ENCODE measurements at places on chromosomes 4 and X. TPM values are rescaled to one million over a fixed set of nuclear protein-coding genes. Genes with fewer than 3 reads are reported as not detected.

Gene AFP
- total RNA-seq = not detected

DNA sequence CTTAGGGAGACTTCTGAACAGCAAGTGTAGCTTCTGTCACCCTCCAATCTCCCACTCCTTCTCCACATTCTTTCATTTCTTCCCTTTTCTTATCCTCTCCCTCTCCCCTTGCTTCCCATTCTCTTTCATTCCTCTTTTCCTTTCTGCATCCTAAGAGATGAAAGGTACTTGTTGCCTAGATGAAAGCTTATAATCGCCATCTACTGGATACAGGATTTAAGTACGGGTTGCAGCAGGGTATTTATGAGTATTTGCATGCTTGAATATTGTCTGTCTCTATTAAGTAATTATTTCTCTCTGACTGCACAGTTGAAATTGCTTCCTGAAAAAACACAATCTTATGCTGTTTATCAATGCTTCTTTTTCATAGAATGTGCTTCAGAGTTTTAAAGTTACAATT, 174.0 kb upstream of the TENT5D start:
- H3K27ac ChIP-seq = no peak overlapping the region
- DNase-seq = no peak

Gene PAGE2
- total RNA-seq = not detected

DNA sequence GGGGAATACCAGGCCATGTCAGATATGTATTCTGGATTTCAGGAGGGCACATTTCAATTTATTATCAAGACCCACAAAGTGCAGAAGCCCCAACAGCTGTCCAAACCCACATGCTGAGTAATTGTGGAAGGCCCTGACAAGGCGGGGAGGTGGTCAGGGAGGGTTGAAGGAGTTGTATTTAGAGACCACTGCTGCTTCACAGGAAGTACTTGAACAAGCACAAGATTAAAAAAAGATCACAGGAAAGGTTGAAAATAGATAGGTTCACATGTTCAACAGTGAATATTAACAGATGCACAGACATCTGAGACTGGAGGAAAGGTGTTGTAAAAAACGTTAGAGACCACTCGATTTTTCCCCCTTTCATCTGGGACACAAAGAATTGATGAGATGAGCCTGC, 17.9 kb downstream of the ATP8A1 start:
- H3K27ac ChIP-seq = no peak overlapping the region
- peaks cover 42% of the 10 kb centered on the region for H3K4me1 ChIP-seq
- H3K4me3 ChIP-seq = peak overlapping the region; percentile 71
- DNase-seq = no peak
- H3K27me3 ChIP-seq = no peaks in the 10 kb centered on the region

GRCh38 chrX:107454302-107454701, 4.8 kb downstream of the FRMPD3 start:
- H3K36me3 ChIP-seq = peaks cover 5% of the 10 kb centered on the region
- no peak overlapping the region for H3K4me3 ChIP-seq
- no peak overlapping the region for H3K27ac ChIP-seq
- peaks cover 10% of the 10 kb centered on the region for H3K4me1 ChIP-seq

Gene FAT1
- total RNA-seq = not detected

DNA sequence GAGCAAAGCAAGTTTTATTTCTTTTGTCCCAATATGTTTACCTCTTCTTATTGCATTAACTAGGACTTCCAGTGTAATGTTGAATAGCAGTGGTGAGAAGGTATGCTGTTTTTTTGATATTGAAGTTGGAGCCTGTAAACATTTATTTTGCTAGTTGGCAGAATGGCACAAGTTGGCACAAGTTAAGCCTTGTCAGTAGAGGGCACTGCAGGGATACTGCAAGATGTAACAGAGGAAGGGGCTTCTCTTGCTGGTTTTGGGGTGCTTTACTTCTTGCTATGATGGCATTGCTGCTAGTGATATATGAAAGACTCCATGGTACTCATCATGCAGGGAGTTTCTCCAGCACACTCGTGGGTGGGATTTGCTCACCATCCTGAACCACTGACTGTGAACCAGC, 327.3 kb upstream of the ARX start:
- no peaks in the 10 kb centered on the region for H3K36me3 ChIP-seq
- H3K27ac ChIP-seq = no peak overlapping the region
- H3K4me3 ChIP-seq = no peak overlapping the region

Gene CDKL2
- 1.3 TPM for total RNA-seq

GRCh38 chr4:76751612-76752343, 146.2 kb downstream of the SOWAHB start:
- peaks cover 4% of the 10 kb centered on the region for H3K36me3 ChIP-seq
- H3K4me3 ChIP-seq = no peak overlapping the region
- DNase-seq = no peak
- H3K27ac ChIP-seq = no peak overlapping the region
- peaks cover 48% of the 10 kb centered on the region for H3K27me3 ChIP-seq
- peaks cover 5% of the 10 kb centered on the region for H3K4me1 ChIP-seq

Gene PDZD4
- total RNA-seq = 45.6 TPM

Gene KLB
- 0.05 TPM for total RNA-seq

DNA sequence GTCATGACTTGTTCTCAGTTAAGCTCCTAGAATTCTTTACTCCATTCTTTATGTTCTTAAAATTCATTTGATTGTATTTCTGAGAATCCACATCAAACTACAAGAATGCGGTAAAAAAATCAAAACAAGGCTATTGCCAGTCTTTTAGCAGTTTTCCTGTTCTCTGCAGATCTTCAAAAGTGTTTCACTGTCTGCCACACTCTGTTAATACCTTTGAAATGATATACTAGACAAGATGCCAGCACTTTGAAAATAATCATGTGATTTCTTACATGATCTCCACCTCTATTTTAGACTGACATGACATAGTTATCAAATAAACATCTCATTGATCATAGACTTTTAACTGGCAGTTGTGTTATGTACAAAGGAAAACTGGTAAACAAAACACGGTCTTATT, 30.1 kb upstream of the GPRIN3 start:
- DNase-seq = no peak
- H3K36me3 ChIP-seq = no peaks in the 10 kb centered on the region
- H3K27ac ChIP-seq = no peak overlapping the region
- no peaks in the 10 kb centered on the region for H3K27me3 ChIP-seq
- peaks cover 7% of the 10 kb centered on the region for H3K4me1 ChIP-seq
- peak overlapping the region; percentile 75 for H3K4me3 ChIP-seq

GRCh38 chr4:30790998-30791397, 70.8 kb downstream of the PCDH7 start:
- no peak for DNase-seq
- H3K36me3 ChIP-seq = no peaks in the 10 kb centered on the region
- no peak overlapping the region for H3K27ac ChIP-seq
- no peaks in the 10 kb centered on the region for H3K27me3 ChIP-seq
- H3K4me1 ChIP-seq = no peaks in the 10 kb centered on the region
- H3K4me3 ChIP-seq = no peak overlapping the region

DNA sequence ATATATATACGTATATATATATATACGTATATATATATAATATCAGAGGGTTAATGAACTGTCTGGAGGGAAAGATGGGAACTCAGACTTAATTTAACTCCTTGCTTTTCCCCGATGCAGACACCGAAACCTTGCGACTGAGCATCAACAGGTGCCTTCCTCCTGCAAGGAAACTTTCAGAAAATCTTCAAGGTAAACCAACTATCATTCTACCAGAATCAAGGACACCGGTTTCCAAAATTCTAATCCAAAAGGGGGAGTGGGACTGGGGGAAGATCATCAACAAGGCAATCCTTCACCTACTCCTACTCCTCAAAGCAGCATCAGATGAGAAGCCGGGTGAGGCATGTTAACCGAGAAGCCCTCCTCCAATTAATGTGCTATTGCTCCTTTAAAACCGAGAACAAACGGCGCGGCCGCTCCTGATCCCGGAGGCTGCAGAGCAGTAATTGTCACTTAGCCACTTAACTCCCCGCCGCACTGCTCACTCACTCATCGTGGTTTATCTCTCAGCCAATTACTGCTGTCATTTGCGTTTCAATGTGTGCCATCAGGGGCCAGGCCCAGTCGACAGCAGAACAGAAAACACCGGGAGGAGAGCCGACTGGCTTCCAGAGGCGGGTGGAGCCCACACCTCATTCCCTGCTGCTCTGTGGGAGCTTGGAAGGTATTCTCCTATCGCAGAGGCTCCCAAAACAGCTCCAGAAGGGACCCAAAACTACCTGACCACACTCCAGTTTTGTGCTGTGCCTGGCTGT, 61.7 kb downstream of the MAML3 start:
- DNase-seq = no peak
- peaks cover 5% of the 10 kb centered on the region for H3K27me3 ChIP-seq
- H3K27ac ChIP-seq = no peak overlapping the region
- peaks cover 31% of the 10 kb centered on the region for H3K4me1 ChIP-seq

- H3K27me3 ChIP-seq = no peaks in the 10 kb centered on the region
- H3K36me3 ChIP-seq = no peaks in the 10 kb centered on the region
- H3K4me3 ChIP-seq = no peak overlapping the region
Observed at GRCh38 chr4:25236971-25237370, 3.1 kb downstream of the PI4K2B start.

GRCh38 chr4:42104521-42104920, 47.9 kb downstream of the BEND4 start:
- DNase-seq = no peak
- no peak overlapping the region for H3K4me3 ChIP-seq
- no peaks in the 10 kb centered on the region for H3K36me3 ChIP-seq
- H3K27me3 ChIP-seq = peaks cover 5% of the 10 kb centered on the region
- H3K27ac ChIP-seq = no peak overlapping the region

GRCh38 chr4:38185406-38186144, 225.4 kb downstream of the PTTG2 start:
- peaks cover 4% of the 10 kb centered on the region for H3K27me3 ChIP-seq
- H3K27ac ChIP-seq = no peak overlapping the region
- H3K4me3 ChIP-seq = no peak overlapping the region
- H3K4me1 ChIP-seq = peaks cover 4% of the 10 kb centered on the region
- H3K36me3 ChIP-seq = no peaks in the 10 kb centered on the region

DNA sequence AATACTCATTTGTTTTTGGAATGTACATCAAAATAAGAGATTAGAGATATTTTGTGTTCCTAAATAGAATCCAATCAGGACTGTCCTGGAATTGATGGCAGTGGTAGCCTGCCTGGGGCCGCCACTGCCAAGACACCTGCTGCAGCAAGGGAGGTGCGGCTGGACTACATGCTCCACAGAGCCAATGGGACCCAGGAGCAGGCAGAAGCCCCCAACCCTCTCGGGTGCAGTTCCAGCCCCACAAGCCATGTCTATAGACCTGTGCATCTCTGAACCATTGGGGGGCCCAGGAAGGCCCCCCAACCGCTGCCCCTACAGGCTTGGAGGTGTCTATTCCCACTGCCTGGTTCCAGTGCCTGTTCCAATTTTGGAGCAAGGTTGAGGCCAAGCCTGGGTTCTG, 1524.3 kb downstream of the PCDH18 start:
- no peaks in the 10 kb centered on the region for H3K36me3 ChIP-seq
- H3K4me1 ChIP-seq = no peaks in the 10 kb centered on the region
- H3K27ac ChIP-seq = no peak overlapping the region
- no peak for DNase-seq

DNA sequence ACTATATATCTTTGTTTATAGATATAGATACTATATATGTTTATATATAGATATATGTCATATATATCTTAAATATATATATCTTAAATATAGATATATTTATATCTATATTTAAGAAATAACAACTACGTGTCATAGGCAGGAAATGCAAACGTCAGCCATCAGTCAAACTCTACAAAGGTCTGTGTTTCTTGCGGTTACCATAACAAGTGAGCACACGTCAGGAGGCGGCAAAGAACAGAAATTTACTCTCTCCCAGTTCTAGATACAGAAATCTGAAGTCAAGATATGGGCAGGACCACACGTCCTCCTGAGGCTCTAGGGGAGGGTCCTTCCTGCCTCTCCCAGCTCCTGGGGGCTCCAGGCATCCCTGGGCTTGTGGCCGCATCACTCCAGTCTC, 6.5 kb downstream of the PLCXD1 start:
- peak overlapping the region; percentile 41 for H3K27ac ChIP-seq
- no peak for DNase-seq
- no peaks in the 10 kb centered on the region for H3K36me3 ChIP-seq
- H3K4me3 ChIP-seq = no peak overlapping the region
- peaks cover 4% of the 10 kb centered on the region for H3K4me1 ChIP-seq

Gene KLHL4
- not detected for total RNA-seq

GRCh38 chr4:17956245-17956644, 65.3 kb downstream of the LCORL start:
- no peak for DNase-seq
- H3K27me3 ChIP-seq = no peaks in the 10 kb centered on the region
- no peak overlapping the region for H3K27ac ChIP-seq
- no peaks in the 10 kb centered on the region for H3K4me1 ChIP-seq
- H3K4me3 ChIP-seq = no peak overlapping the region

- peaks cover 7% of the 10 kb centered on the region for H3K4me1 ChIP-seq
- H3K27me3 ChIP-seq = no peaks in the 10 kb centered on the region
- no peak for DNase-seq
- no peak overlapping the region for H3K4me3 ChIP-seq
- no peak overlapping the region for H3K27ac ChIP-seq
- H3K36me3 ChIP-seq = peaks cover 12% of the 10 kb centered on the region
Observed at GRCh38 chr4:16157609-16158503, 68.4 kb downstream of the TAPT1 start.

DNA sequence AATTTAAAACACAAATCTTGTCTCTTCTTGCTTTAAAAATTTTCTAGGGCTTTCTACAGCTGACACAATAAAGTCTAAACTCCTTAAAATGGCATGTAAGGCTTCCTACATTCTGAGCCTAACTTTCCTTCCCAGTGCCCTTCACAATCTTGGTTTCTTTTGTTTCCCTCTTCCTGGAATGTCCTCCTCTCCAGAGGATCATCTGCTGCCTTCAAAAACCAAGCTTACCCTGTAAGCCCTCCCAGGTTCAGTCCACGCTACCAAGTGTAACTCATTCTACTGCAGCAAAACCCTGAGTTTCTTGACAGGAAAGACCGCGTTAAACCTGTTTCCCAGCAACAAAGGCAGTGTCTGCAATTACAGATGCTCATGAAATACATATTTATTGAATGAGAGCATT, 91.3 kb downstream of the SHISA3 start:
- no peaks in the 10 kb centered on the region for H3K27me3 ChIP-seq
- peaks cover 3% of the 10 kb centered on the region for H3K36me3 ChIP-seq
- no peak for DNase-seq
- no peak overlapping the region for H3K27ac ChIP-seq
- H3K4me1 ChIP-seq = peaks cover 5% of the 10 kb centered on the region

GRCh38 chr4:42151568-42152506, 618 bp downstream of the BEND4 start:
- H3K4me1 ChIP-seq = peaks cover 9% of the 10 kb centered on the region
- H3K27ac ChIP-seq = no peak overlapping the region
- peak overlapping the region; percentile 85 for H3K4me3 ChIP-seq
- peaks cover 8% of the 10 kb centered on the region for H3K36me3 ChIP-seq
- peaks cover 52% of the 10 kb centered on the region for H3K27me3 ChIP-seq

DNA sequence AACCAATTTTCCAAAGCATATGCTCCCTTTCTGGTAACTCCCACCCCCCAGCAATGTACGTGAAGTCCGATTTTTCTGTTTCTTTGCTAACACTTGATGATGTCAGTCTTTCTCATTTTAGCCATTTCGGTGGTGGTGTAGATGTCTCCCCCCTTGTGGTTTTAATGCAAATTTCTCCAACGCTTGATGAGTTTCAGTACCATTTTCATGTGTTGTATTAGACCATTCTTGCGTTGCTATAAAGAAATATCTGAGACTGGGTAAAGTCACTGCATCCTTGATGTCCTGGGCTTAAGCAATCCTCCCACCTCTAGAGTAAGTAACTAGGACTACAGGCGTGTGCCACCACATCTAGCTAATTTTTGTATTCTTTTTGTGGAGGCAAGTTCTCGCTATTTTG, 148.4 kb upstream of the VCX3A start:
- H3K4me3 ChIP-seq = no peak overlapping the region
- H3K27ac ChIP-seq = no peak overlapping the region
- H3K27me3 ChIP-seq = no peaks in the 10 kb centered on the region
- DNase-seq = no peak
- peaks cover under 1% of the 10 kb centered on the region for H3K4me1 ChIP-seq

GRCh38 chrX:140744085-140744484, 34.5 kb downstream of the LINC00632 start:
- H3K27me3 ChIP-seq = no peaks in the 10 kb centered on the region
- H3K4me3 ChIP-seq = peak overlapping the region; percentile 58
- no peak overlapping the region for H3K27ac ChIP-seq
- DNase-seq = no peak
- peaks cover 7% of the 10 kb centered on the region for H3K4me1 ChIP-seq
